ENCODE measurements at places on chromosomes 2 and 18.

GRCh38 chr2:36411962-36412444 lies 56.4 kb downstream of the CRIM1 start:
- no peak for DNase-seq

GRCh38 chr2:85854166-85854509 lies 34.7 kb downstream of the ST3GAL5 start:
- no peak for DNase-seq

DNA sequence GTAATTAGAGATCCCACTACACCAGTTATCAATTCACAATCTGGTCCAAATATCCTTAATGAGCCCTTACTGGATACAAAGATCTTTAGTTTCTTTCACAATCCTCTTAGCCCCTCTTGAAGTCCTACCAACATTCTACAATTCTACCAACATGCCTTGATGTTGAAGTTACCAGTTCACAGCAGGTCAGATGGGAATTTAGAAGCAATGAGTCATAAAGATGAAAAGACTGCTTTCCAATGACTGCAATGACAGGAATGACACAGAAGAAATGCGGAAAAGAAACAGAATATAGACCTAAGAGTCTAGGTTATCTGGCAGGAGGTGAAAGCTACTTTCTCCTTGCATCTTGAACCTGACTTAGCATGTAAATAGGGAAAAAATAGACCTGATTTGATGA lies 24.5 kb downstream of the RTTN start:
- DNase-seq, result no peak

GRCh38 chr2:230986520-230987136 lies 9.3 kb upstream of the SPATA3 start:
- DNase-seq, result no peak

- DNase-seq, result no peak
Measured at GRCh38 chr18:48208432-48209140, 200.6 kb downstream of the ZBTB7C start.

All from activated CD4-positive, alpha-beta T cell treated with anti-CD3 and anti-CD28 coated beads, Interleukin-2, amount 50 U/mL, for 1 hour (primary cell).